ENCODE measurements at places on chromosomes 11 and 22. TPM values are rescaled to one million over a fixed set of nuclear protein-coding genes. Genes with fewer than 3 reads are reported as not detected.

GRCh38 chr11:115775846-115776245 lies 271.6 kb upstream of the CADM1 start:
- H3K27me3 ChIP-seq = peaks cover 8% of the 10 kb centered on the region
- DNase-seq = no peak
- H3K4me3 ChIP-seq = no peak overlapping the region
- no peak overlapping the region for H3K27ac ChIP-seq
- H3K36me3 ChIP-seq = no peaks in the 10 kb centered on the region

DNA sequence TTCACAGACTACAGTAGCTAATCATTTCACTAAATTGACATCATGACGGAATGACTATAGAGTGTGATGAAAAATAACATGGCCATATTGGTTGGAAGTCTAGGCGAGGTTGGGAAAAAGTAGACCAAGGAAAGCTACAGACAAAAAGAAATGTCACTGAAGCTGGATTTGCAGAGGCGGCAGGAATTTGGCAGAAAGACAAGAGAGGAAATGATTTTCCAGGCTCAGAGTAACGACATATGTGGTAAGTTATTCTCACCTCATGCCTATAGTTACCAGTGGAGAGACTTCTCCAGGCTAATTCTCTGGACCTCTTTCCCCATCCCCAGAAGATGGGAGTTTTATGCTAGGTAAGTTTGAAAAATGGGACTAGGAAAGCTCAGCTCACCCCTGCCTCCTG lies 1005.8 kb upstream of the CCDC90B start:
- H3K27me3 ChIP-seq = no peaks in the 10 kb centered on the region
- no peak overlapping the region for H3K4me3 ChIP-seq
- DNase-seq = no peak

- no peak overlapping the region for H3K4me3 ChIP-seq
- no peaks in the 10 kb centered on the region for H3K36me3 ChIP-seq
- no peaks in the 10 kb centered on the region for H3K4me1 ChIP-seq
- no peak for DNase-seq
- peaks cover 13% of the 10 kb centered on the region for H3K27me3 ChIP-seq
Observed at GRCh38 chr11:121890377-121890776, 225.6 kb downstream of the BLID start.

The CCDC89 gene
- total RNA-seq = 1.7 TPM

GRCh38 chr11:62221498-62221897 lies 13.0 kb downstream of the SCGB2A1 start:
- peaks cover 18% of the 10 kb centered on the region for H3K27me3 ChIP-seq
- H3K4me1 ChIP-seq = no peaks in the 10 kb centered on the region
- peaks cover 35% of the 10 kb centered on the region for H3K36me3 ChIP-seq
- H3K4me3 ChIP-seq = no peak overlapping the region

DNA sequence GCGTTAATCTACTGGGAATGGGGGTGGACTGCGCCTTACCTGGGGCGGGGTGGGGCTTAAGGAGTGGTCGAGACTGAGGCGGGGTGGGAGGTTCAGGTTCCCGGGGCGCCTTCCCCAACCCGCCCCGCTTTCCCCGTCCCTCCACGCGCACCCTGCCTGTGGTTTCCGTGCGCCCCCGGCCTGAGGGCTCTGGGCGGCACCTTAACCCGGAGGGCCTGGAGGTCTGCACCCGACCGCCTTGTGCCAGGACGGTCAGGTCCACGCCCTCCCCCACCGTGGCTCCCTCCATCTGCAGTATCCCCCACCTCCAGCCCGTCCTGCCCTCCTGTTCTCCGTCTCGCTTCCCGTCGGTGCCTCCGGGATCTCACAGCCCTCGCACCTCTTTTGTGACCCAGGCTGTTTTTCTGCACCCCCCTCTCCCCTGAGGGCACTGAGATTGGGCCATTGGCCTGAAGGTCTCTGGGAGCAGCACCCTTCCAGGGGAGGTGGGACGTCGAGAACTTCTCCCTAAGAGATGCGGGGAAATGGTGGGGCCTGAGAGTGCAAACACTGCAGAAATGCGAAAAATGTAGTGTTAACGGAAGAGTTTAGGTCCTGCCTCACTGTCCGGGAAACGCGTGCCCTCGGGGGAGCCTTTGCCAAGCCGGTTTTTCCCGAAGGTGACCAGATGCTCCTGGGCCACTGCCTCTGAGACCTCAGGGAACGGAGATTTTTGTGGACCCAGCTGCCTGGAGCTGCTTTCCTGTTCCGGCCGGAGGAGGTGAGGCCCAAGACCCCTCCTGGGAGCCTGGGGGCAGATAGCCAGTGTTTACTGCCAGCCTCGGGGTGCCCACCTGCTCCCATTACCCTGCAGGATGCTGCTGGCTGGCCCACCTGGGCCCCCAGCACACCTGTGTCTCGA lies 1.2 kb upstream of the ASCL2 start:
- DNase-seq = no peak
- no peaks in the 10 kb centered on the region for H3K36me3 ChIP-seq
- H3K27ac ChIP-seq = no peak overlapping the region
- H3K27me3 ChIP-seq = peaks cover 6% of the 10 kb centered on the region
- H3K4me1 ChIP-seq = peaks cover 11% of the 10 kb centered on the region

DNA sequence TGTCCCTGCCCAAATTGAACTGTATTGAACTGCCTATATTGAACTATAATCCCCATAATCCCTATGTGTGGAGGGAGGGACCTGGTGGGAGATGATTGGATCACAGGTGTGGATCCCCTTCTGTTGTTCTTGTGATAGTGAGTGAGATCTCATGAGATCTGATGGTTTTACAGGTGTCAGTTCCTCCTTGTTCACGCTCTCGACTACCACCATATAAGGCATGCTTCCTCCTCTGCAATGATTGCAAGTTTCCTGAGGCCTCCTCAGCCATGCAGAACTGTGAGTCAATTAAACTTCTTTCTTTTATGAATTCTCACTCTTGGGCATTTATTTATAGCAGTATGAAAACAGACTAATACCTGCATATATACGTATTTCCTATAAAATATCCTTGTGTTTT lies 206.5 kb upstream of the PDGFD start:
- no peak overlapping the region for H3K27ac ChIP-seq
- H3K27me3 ChIP-seq = peaks cover 3% of the 10 kb centered on the region
- H3K4me3 ChIP-seq = no peak overlapping the region
- no peaks in the 10 kb centered on the region for H3K36me3 ChIP-seq
